Stimulated activated CD4-positive, alpha-beta T cell treated with anti-CD3 and anti-CD28 coated beads, TNF-alpha, amount 100 ng/mL, for 1 hour (primary cell): ENCODE measurements at places on chromosomes 4 and X.

DNA sequence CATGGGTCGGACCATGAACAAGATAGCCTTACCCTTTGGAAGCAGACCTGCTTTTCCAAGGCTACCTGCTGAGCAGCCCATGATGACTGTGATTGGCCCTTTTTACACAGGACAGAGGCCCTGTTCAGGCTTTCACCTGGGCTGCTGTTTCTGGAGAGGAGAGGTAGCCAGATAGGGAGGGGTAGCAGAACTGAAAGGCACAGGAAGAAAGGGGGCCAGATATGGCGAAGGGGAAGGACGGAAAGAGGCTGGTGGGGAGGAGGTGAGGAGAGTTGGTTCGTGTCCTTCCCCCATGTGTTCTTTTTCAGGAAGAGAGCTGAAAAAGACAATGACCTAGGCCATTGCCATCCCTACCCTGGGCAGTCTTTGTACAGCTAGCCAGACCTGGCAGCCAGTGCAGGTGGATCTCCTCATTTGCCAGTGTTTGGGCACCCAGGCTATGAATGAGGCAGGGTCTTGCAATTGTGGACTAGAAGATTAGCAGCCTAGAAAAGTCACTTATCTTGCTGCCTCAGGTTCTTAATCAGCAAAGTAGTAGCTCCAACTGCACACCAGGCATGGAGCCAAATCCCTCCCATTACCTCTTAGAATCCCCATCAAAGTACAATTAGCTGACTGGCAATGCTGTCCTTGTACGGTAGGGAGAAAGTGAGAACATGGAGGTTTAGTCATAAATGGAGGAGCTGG is 139.6 kb downstream of the AMMECR1 start:
- no peak for DNase-seq

DNA sequence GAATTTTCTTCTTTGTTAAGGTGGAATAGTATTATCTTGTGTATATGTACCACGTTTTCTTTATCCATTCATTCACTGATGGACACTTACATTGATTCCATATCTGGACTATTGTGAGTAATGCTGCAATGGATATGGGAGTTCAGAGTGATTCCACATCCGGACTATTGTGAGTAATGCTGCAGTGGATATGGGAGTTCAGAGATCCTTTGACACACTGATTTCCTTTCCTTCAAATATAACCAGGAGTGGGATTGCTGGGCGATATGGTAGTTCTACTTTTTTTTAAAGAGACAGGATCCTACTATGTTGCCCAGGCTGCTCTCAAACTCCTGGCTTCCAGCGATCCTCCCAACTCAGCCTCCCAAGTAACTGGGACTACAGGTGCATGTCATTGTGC is 12.1 kb downstream of the TMEM156 start:
- DNase-seq: no peak

DNA sequence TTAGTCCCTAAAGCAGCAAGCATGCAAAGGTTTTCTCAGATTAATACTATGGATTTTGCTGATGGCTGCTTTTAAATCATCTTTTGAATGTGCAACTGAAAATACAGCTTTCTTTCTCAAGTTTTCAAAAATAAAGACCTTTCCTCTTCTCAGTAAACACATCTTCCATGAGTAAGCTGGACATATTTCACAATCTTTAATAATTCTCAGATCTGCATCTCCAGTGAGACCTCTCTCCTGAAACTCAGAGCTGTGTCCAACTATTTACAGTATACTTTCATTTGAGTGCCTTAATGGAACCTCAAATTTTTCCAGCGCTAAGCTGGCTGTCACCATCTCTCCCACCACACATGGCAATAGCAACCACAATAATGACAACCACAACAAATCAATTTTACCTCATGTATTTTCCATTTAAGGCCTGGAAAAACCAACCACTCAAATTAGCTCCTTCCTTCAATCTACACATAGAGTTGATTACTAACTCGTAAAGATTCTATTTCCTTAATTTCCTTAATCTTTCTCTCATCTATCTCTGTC is 192.4 kb upstream of the RPL34 start:
- no peak for DNase-seq

- DNase-seq: no peak
Observed at GRCh38 chr4:86026720-86027119, 333.1 kb downstream of the MAPK10 start.

GRCh38 chr4:114694770-114695169 is 96.2 kb downstream of the UGT8 start:
- DNase-seq: no peak

- no peak for DNase-seq
Observed at GRCh38 chr4:38873290-38873944, 5.8 kb downstream of the FAM114A1 start.
